ENCODE measurements at places on chromosomes 11 and 22.
A peak's percentile ranks its signal among the peaks of the same experiment; 100 is the strongest.

DNA sequence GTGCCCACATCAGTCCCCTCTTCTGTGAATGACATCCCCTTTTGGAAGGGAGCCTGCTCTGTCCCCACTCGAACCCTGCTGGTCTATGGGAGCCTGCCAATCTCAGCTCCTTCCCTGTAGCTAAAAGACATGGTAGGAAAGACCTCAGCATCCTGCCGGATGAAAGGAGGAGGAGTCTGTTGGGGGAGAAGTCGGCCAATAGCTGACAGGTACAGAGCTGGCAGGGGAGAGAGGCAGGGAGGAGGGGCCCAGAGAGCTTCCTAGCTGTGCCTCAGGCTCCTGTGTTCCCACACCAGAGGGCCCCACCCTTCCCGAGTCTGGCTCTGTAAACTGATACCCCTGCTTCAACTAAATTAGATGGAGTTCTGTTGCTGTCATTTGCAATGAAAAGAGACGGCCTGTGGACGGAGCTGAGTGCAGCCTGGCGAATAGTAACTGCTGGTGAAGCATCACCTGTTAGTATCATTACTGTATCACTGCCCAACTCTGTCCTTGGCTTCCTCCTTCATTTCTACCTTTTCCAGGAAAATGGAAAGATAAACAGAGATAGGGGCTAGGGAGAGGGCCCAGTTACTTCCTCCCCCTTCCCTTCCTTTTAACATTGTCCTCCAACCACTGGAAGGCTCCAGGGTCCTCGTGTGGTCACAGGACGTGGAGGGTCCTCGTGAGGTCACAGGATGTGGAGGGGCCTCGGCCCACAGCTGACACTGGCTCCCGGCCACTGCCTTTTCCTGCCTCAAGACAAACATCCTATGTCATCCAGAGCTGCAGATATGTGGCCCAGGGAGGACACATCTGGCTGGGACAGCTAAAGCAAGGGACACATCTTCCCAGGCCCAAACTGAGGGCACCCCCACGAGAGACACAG, 15.1 kb downstream of the FXYD6 start:
- no peak for DNase-seq

GRCh38 chr11:73404048-73404447, 27.8 kb downstream of the RELT start:
- peak; percentile 52 for DNase-seq

GRCh38 chr11:74347381-74347780, 35.9 kb upstream of the P4HA3 start:
- peak; percentile 65 for DNase-seq

DNA sequence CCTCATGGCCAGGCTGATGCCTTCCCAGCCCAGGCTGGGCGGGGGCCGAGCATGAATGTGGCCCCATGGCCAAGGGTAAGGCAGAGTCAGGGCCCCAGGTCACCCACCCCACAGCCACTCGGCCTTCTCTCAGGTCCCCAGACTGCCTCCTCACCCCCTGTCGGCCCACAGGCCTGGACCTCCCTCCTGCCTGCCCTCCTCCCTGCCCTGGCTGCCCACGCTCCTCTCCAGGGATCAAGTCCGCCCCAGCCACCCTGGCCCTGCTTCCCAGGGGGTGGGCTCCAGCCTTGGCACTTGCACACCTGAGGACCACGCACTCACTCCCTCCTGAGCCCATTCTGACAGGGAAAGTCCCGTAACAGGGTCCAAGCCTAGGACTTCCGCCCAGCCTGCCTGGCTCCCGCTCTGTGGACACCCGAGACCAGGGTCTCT, 37.8 kb upstream of the TH start:
- no peak for DNase-seq

GRCh38 chr22:48651036-48651890, 1176.4 kb downstream of the BRD1 start:
- DNase-seq = peak; percentile 83

GRCh38 chr22:32475468-32476010, 928 bp downstream of the FBXO7 start:
- peak; percentile 1 for DNase-seq

DNA sequence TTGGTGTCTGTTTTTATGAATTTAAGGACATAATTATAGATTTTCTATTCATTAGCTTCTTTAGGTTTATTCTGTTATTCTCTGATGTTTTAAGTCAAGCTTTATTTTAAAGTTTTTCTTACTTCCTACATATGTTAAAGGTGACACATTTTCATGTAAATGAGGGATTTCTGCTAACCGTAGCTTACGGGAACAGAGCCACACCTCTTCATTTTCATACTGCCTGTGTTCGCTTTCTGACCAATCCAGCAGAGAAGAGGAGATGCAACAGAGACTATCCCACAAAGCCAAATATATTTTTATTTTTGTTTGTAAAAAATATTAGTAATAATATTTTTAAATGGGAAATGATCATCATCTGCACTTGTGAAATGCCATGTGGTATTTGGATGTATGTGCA, 774.1 kb downstream of the BRD1 start:
- no peak for DNase-seq

GRCh38 chr11:44589301-44589700, 23.8 kb downstream of the CD82 start:
- no peak for DNase-seq

DNA sequence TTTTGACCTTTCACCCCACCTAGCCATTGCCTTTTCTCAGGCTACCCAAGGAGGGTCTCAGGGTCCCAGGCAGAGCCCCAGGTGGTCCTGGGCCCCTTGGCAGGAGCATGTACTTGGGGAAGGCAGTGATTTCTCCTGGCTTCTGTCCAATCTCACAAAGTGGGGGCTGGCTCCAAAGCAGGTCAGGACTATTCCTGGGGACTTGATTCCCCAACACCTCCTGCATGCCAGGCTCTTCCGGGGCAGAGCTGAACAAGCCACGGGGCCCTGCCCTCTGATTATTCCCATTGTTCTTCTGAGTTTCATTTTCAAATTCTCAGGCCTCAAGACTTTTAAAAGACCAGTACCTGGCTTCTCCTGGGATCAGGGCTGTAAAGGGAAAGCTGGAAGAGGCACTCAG, 1.5 kb upstream of the TCF20 start:
- no peak for DNase-seq

- no peak for DNase-seq
These were observed 37.0 kb upstream of the PAK1 start for GRCh38 chr11:77510851-77511250.

DNA sequence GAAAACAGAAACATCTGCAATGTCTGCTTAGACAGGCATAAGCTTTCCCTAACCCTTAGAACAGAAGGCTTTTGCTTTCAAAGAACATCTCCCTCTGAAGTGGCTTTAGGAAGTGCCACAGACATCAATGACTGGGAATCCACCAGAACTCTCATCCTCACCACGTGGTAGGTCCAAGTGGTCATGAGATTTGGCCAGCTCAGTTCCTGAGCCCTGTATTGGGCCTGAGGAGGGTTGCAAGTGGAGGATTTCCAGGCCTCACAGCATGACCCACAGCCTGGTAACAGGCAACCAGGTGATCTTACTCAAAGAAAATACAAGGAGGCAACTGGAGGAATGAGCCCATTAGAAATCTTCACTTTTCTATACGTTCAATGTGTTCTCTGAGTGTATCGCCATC, 1.6 kb downstream of the CASP1 start:
- no peak for DNase-seq

- no peak for DNase-seq
These were observed 21.7 kb upstream of the MICALL1 start for GRCh38 chr22:37884420-37884819.

DNA sequence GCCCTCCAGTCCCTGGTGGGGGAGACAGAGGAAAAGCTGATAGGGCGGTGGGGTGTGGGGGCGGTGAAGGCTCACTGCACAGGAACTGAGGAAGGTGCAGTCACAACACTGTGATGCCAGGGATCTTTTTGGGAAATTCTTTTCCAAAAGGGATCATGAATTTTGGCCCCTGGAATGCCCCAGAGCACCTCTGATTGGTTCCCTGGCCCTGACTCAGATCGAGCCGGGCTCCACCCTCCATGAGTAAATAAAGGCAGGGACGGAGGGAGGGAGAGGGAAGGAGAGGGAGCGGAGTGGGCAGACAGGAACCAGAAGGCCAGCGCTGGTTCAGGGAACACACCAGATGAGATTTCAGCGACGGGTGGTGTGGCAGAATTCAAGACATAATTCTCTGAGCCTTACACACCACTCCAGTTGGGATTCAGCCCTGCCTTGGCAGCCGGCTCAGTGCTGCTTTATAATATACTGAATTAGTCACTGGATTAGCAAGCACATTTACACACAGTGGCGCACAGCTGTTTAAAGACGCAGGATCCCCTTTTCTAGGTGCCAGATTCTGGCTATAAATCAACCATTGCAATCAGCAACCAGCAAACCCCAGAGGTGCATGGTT, 80.3 kb downstream of the ETS1 start:
- peak; percentile 72 for DNase-seq

DNA sequence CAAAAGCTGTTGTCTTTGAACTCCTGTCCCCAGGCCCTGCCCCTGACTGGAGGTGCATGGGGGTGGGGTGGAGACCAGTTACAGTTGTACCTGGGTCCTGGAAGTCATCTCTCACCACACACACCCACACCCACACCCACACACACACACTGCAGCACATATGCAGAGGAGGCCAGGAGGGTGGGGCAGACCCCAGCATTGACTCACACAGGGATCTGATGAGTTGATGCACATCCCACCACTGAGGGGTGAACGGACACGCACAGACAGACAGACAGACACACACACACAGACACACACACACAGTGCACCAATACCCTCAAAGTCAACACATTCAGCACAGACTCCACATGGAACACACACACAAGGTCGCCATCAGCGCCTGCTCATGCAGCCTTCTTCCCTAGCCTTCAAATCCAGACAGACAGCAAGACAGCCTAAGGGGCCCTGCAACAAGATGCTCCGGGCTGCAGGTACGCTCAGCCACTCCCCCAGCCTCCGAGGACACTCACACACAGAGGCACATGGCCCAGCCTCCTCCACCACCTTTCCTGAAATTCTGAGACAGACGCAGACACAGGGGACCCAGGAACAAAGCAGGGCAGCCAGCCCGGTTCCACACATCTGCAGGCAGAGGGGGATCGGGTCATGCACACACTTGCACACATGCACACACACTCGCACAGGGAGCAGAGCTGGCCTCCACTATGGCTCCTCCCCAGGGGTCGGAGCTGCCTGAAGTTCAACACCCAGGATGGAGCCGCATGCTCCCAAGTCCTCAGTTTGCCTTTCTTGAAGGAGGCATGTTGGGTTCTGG, 26.5 kb downstream of the SYT7 start:
- DNase-seq = no peak

GRCh38 chr11:60265373-60266214, 14.9 kb upstream of the MS4A4A start:
- no peak for DNase-seq

DNA sequence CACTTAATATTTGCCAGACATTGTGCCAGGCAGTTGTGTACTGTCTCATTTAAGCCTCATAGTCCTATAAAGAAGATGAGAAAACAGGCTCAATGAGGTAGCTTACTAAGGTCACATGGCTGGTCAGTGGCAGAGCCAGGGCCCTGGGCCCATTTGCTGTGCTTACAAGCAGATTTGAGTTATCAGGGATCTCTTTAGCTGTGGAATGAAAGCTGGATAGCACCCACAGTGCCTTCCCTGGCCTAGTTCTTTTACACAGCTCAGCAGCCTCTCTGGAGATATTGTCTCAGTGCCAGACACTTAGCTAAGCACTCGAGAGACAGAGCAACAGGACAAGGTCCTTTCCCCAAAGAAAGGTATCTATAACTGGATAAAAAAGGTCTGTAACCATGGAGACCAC, 6.1 kb downstream of the TMEM86A start:
- no peak for DNase-seq

DNA sequence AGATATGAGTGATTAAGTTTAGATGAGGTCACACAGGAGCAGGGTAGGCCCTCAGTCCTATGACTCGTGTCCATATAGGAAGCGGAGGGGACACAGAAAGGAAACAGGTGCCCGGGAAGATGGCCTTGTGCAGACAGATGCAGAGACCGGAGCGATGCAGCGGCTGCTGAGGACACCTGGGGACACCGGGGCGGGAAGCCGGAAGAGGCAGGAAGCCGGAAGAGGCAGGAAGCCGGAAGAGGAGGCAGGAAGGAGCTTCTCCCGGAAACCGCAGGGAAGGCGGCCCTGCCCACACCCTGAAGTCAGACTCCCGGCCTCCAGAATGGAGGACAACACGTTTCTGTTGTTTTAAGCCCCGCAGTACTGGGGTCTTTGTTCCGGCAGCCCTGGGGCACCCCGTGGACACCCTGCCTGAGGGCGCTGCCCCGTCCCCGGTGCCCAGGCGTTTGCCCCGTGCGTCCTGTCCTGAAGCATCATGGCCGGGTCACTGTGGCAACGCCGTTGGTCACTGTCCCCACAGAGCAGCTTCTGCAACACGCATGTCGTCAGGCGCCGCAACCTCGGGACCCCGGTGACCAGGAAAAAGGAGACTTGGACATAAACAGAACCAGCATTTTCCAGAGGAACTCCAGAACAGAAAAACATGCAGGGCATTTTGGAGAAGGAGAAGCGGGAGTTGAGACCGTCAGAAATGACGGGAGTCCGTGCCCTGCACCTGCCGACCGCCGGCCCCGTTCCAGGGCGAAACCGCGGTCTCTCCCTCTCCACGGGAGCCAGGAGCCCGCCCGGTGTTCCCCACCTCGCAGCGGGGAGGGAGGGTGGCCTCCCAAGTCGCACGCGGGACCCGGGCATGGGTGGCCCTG, 103.4 kb downstream of the BRD1 start:
- peak; percentile 38 for DNase-seq

DNA sequence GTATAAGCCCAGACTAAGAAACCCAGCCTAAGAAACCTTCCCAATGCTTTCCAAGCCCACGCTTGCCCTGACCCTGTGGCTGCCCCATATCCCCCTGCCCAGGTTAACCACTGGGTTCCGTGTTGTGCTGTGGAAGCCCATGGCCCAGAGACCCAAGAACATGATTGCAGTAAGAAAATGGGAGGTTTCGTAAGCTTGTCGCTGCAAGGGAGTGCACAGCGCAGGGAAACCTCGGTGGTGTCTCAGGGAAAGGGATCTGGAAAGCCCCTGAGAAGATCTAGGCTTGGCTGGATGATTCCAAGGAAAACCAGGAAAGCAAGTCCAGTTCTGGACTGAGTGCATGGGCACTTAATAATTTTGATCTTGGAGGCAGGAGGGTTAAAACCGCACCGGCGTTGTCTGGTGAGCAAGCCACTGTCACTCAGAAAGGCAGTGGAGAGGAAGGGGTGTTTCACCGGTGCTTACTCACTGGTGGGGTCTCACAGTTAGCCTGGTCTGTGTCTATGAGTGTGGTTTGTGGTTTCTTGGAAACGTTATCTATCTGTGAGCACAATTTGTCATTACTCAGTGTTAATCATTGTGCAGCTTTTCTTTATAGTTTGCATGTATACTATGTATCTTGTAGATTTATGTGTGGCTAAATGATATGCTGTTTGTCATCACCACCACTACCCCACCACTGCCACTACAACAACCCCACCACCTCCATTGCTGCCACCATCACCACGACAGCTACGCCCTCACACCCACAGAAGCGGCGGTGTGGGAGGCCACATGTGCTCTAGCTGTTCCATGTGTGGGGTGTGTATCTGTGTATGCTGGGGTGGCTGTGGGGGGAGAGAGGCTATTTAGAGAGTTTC, 53.3 kb upstream of the PRDM11 start:
- no peak for DNase-seq

GRCh38 chr22:17968126-17968525, 56.2 kb downstream of the MICAL3 start:
- no peak for DNase-seq

GRCh38 chr22:43338766-43339345, 4.3 kb downstream of the SCUBE1 start:
- no peak for DNase-seq
